ENCODE measurements at places on chromosomes 5 and 9.

- DNase-seq = no peak
Observed at GRCh38 chr5:125416055-125416454, 669.6 kb upstream of the ZNF608 start.

DNA sequence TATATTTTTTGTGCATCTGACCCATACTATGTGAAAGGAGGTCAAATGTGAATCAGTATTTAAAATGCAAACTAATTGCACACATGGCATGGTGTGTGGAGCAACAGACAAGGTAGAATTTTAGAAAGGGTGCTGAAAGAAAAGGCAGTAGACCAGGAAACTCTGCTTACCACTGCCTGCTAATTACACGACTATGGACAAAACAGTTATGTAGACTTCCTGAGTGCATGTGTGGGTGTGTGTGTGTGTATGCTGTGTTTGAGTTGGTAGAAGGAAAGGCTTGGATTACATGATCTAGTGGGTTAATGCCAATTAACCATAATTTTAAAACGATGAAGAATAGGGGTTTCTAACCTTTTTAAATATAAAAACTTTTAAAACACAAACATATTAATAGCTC lies 349.9 kb downstream of the SH3GL2 start:
- DNase-seq = no peak

DNA sequence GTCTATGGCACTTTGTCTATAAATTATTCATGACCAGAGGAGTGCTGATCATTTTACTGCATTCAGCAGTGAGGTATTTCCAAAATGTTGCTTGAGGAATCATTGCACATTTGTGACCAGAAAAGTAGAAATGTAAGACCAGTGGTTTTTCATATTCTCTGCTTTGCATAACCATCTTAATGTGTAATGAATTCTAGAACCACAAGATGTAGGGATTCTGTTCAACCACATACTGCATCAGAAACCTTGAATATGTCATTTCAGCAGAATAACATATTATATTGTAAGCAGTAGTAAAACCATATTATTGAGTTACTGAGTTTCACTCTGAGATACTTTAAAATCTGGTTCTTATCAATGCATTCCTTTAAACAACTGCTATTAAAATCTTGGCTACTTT lies 1243.4 kb downstream of the MAT2B start:
- no peak for DNase-seq

- DNase-seq = no peak
Observed at GRCh38 chr5:164002214-164002613, 496.8 kb downstream of the MAT2B start.

DNA sequence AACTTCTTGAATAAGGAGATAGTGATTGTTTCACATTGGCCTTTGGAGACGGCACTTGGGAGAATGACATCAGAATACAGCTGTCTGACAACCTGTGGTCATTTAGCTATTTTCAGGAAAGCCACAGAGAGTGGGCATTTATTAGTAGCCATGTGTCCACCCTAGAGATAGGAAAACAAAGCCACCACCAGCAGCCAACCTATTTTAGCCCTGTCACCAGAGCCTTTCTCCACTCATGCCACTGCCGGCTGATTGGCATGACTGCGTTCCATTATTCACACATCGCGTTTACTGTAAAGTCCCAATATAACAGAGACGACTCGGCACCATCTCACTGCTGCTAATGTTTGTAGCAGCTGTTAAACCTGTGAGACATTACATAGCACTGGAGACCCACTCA lies 330.1 kb downstream of the NDUFS4 start:
- DNase-seq = no peak

DNA sequence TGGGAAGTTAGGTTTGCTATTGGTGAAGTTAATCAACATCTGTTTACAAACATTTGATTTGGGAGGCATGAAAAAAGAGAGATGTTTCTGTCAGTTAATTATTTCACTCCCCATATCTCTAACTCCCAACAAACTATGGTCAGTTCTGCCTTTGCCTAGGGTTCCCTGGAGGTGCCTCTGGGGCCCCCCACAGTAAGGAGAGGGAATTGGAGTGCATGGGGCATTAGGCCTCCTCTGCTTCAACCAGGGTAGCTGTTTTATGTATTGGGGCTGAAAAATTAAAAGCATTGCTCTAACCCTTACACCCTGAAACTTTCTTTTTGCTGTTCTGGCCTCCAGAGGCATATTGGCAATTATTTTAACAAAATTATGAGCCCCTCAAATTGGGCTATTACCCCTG lies 32.3 kb downstream of the RUSC2 start:
- DNase-seq = no peak

- no peak for DNase-seq
Observed at GRCh38 chr5:161547738-161548486, 1.4 kb upstream of the GABRB2 start.

DNA sequence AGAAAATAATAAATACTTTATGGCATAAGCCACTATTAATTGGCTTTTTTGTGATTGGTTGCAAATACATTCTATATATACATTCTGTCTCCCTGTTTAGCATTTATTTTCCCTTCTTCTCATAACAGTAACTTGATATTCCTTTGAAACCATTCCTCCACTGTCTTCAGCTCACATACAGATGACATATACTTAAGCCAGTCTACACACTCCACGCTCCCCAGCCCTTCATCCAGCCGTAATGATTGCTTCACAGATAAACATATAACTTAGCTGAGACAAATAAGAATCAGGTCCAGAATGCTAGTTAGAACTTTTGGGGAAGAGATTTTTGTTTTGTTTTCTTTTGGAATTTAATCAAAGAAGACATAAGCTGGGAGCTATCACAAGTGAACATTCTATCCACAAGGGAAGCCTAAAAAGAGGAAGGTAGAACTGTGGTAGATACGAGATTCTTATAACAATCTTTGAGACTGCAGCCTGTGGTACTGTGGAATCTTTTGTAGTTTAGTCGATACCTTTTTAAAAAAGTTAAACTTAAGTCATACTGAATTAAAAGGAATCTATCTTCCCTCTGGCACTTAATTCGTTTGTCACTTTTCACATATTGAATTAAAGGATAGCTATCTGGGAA lies 365.1 kb upstream of the PRR16 start:
- no peak for DNase-seq

GRCh38 chr9:95268681-95269080 lies 48.8 kb downstream of the FANCC start:
- no peak for DNase-seq

DNA sequence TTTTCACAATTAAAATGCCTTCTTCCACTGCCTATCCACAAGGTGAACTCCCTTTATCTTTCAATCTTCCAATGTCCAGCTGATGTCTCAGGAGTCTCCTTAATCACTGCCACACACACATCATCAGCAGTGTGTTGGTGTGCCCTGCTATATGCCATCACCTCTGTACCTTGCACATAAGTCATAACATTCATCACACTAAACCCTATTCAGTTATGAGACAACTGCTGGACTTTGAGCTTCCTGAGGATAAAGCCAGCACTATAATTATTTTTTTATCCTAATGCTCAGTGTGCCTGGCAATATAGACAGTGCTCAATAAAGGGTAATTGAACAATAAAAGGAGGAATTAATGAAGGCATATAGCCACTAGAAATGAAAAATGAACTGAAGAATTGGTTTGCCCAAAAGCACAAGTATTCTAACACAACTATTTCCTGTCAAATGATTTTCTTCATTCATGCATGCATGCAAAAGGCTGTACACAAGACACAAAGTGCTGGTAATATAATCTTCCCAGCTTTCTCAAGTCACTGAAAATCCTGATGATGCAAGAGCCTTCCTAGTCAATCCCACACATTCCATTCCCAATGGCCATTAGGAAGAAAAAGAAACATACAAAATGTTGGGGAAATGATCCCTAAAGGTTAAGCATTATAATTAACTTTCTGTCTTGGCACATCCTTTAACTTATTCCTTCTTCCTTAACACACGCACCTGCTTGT lies 32.4 kb downstream of the LPAR1 start:
- DNase-seq = no peak

- DNase-seq = no peak
Observed at GRCh38 chr5:119828541-119828940, 199.2 kb downstream of the FAM170A start.

DNA sequence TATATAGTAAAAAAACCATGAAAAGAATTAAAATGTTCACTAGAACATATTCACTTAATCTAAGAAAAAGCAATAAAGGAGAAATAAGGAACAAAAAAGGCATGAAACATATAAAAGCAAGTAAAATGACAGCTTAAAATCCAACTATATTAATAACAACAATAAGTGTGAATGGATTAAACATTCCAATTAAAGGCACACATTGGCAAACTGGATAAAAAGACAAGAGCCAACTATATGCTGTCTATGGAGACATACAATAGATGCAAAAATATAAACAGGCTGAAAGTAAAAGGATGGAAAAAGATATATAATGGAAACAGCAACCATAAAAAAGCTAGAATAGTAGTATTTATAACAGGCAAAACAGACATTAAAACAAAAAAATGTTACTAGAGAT lies 70.1 kb downstream of the AP3B1 start:
- DNase-seq = no peak

GRCh38 chr5:76585783-76586217 lies 37.4 kb downstream of the F2RL2 start:
- DNase-seq = no peak

GRCh38 chr9:121454972-121455371 lies 44.7 kb downstream of the GGTA1 start:
- DNase-seq = no peak

- DNase-seq = no peak
Observed at GRCh38 chr5:3320317-3320875, 275.2 kb upstream of the IRX1 start.

- no peak for DNase-seq
Observed at GRCh38 chr5:143752165-143752850, 59.7 kb upstream of the HMHB1 start.

DNA sequence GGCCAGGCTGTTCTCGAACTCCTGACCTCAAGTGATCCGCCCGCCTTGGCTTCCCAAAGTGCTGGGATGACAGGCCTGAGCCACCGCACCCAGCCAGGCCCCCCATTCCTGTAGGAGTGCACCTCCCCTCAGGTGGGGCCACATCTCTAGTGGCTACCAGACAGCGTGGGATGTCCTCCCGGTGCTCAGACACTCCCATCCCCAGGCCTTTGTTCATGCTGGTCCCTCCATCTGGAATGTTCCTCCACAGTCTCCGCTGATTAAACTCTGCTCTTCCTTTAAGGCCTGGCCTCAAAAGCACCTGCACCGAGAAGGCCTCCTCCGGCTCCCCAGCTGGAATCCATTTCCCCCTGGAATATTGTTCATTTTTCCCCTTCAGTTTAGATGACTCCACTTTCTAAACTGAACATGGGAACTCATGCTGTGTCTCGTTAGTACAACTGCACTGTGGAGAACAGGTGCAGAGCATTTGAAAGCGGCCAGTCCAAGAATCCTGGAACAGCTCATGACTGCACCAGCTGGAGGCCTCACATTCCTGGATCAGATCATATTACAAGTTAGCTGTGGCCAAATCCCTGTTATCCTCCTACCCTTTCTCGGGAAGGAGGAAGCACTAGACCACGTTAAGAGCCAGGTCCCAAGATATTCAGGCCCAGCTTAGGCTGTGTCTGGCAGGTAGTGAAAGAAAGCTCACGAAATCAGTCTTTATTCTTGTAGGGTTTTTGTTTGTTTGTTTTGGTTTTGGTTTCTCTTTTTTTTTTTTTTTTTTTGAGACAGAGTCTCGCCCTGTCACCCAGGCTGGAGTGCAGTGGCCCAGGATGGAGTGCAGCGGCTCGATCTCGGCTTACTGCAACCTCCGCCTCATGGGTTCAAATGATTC lies 10.8 kb upstream of the PRRC2B start:
- no peak for DNase-seq

DNA sequence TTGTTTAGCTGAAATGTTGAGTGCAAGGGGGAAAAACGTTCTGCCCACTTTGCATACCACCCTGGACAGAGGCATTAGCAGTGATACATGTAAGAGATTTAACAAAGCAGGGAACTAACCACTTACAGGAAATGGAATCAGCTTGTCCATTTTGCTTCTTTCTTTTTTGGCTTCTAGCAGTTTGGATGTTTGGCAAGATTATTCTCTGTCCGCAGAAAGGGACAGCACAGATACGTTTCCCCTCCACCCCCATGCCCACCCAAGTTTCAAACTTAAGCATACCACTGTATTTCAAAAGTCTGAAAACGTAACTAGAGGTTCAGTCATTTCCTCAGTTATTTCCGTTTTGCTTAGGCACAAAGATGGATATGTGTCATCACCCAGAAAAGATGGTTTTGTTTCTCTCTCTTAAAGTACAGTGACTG lies 118.4 kb downstream of the GDNF start:
- DNase-seq = no peak

Data from CD8-positive, alpha-beta memory T cell (primary cell).